Activated effector memory CD4-positive, alpha-beta T cell treated with Interleukin-2 at 50 U/mL for 16 hours (primary cell): ENCODE measurements at places on chromosomes 1 and 21.

- no peak for DNase-seq
Observed at GRCh38 chr1:211683396-211684297, 8.2 kb upstream of the NEK2 start.

DNA sequence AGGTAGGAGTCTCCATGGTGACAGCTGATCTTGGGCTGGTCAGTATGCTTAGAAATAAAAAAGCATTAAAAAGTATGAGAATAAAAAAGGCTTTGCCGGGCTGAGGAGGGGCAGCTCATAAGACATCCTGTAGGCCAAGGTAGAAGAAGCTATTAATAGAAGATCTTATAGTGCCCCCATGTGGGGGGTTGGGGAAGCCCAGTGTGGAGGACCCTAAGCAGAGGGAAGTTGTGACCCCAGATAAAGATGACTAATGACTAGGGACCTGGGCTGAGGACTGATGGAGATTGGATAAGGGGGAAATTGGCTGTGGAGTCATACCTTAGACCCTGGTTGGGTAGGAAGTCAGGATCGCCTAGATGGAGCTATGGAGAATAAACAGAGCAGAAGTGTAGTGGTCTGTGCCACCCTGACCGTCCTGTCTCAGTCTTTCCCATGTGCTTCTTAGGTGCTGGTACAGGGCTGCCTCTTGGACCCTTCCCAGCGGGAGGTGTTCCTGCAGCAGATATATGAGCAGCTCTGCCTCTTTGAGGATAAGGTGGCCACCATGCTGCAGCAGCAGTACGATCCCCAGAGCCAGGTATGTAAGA, 25.0 kb downstream of the SZT2 start:
- DNase-seq = peak; percentile 33

GRCh38 chr1:109091078-109091838, 694 bp downstream of the TMEM167B start:
- no peak for DNase-seq

GRCh38 chr1:84077476-84078107, 66.5 kb upstream of the PRKACB start:
- DNase-seq = peak; percentile 60

DNA sequence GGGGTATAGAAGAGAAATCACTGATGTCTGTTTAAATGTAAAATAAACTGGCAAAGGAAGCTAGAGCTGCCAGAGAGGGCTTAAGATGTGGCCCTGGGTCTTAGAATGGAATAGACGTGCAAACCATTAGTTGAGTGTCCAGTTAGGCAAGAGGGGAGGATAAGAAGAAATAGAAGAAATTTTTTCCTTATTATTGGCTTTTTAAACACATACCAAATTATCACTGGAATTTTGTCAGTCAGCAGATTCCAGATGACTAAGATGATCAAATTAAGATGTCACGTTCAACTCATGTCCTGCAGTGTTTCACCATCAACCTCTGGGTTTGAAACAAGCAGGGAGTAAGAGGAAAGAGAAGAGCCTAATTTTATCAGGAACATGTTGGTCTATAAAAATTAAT, 71.6 kb upstream of the C1orf21 start:
- no peak for DNase-seq

DNA sequence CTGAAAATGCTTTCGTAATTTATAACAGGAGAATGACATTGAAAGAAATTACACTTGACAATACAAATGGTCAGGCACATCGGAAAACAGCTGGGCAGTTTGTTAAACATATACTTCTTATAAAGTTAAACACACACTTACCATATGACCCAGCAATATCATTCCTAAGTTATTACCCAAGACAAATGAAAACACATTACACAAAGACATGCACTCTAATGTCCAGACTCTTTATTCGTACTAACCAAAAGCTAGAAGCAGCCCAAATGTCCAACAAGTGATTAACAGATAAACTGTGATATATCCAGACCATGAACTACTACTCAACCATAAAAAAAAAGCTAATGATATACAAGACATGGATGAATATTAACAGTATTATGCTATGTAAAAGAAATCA, 8.5 kb downstream of the AKT3 start:
- no peak for DNase-seq

DNA sequence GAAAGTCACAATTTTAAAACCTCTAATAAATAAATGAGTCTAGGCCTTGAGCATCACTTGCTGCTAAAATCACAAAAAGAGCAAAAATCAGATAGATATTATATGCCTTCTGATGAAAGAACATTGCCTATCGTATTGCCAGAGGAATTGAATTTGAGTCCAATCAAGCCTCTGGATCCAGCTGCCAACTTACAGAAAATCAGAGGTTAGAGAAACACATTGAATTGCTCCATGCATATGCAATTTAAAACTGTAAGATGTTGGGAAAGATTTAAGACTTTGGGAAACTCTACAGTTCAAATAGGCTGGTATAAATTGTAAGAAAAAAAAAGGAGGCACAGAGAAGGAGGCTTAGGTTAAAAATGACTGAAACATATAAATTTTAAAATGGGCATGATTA, 93.5 kb downstream of the TM2D1 start:
- no peak for DNase-seq

DNA sequence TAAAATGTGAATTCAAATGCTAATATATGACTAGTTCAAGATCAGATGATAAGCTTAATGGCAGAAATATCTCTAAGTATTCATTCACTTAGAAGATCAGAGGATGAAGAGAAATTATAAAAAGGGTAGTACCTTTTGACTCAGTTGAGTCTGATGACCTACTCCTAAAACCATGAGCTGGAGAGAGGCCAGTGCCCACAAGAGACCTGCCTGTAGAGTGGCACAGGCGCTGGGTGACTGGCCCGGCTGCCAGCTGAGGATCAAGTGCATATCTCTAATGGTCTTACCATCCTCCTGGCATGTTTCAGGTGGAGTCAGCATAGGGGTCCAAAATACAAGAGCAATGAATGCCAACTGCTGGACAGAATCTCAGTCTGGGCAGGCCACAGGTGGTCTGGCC, 14.1 kb downstream of the DDAH1 start:
- DNase-seq = no peak

DNA sequence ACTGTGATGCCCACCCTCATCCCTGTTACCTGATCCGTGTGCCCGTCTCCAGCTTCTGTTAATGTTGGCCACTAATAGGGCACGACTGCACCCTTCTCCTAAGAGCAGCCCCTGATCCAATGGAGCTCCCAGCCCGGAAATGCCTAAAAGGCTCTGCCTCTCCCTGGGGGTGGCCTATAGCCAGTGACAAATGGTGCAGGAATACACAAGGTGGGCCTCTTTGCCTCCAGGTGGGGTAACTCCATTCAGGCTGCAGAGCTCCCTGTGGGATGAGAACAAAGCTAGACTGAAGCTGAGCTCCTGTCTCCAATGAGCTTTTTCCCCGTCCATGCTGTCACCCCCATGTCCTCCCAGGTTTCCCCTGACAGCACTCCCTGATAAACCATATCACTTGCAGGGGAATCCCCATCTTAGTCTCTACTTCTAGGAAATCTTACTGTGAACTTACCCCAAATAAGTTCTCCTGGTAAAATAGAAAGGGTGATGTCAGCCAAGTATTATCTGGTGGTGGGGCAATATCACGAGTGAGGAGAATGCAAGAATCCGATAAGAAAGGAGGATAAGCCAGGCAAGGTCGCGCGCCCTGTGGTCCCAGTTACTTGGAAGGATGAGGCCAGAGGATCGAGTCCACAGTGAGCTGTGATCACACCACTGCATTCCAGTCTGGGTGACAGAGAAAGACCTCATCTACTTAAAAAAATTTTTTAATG, 18.6 kb downstream of the S100A7A start:
- DNase-seq = no peak

DNA sequence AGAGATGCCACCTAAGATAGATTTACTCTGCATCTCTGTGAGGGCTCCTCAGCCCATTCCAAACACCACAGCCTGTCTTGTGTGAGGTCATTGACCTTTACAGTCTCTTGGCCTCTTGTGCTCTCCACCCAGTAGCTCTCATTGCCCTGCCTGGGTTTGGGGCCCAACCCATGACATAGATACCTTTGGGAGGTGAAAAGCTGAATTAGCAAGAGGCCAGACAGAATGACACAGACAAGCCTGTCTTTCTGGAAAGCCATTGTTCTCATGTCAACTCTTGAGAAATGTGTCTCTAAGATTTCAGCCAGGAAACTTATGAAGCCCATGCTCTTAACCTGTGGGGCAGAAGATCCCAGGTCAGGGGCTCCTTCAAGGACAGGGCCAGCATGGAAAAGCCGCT, 18.4 kb upstream of the F3 start:
- DNase-seq = no peak

DNA sequence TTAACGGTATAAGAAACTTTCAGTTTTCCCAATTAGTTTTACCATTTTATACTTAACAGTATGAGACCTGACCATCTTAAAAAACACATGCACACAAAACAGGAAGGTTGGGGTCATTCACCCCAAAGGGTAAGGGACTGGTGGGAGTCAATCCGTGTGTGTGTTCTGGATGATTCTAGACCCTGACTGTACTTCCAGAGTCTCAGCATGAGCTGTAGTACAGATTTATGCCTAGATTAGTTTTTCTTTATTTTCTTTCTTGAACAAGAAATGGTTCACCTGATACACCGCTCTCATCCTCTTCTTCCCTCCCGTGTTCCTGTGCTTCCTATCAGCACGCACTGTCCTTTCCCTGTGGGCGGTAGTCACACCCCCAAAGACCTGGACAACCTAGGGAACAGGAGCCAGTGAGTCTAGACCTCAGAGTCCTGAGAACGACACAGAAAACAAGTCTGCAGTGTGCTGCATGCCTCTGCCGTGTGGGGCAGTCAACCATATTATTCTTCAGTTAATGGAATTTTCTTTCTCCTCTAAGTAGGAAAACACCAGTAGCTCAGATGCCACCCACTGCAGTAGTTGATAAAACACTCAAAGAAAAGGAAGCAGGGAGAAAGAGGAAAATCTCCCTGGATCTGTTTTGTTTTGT, 38.9 kb upstream of the MRPS6 start:
- no peak for DNase-seq

DNA sequence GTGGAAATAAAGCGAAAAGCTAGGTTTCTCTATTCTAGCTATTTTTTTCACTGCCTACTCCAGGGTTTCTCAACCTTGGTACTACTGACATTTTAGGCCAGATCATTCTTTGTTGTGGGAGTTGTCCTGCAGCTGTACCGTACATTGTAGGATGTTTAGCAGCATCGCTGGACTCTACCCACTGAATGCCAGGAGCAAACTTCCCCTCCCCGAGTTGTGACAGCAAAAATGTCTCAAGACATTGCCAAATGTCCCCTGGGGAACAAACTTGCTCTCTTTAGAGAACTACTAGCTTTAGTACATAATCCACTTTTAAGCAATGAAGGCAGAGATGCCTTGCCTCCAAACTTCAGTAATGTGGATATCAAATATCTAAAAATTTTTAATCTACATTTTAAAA, 122.8 kb downstream of the PLPPR5 start:
- DNase-seq = no peak

DNA sequence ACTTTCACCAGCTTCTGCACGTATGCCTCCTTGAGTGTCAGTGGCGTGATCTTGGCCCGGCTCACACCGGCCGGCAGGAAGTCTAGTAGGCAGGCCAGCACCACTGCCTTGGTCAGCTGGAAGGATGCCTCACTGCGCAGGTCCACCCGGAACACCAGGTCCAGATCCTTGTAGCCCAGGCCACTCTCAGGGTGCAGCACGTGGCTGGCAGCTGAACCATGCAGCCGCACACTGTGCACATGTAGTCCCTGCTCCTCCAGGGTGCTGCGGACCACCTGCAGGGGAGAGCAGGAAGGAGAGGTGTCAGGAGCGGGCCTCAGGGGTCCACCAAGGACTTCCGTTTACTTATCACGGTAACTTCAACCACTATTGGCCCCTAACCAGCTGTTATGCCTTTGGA, 6.0 kb downstream of the TENT5B start:
- no peak for DNase-seq

DNA sequence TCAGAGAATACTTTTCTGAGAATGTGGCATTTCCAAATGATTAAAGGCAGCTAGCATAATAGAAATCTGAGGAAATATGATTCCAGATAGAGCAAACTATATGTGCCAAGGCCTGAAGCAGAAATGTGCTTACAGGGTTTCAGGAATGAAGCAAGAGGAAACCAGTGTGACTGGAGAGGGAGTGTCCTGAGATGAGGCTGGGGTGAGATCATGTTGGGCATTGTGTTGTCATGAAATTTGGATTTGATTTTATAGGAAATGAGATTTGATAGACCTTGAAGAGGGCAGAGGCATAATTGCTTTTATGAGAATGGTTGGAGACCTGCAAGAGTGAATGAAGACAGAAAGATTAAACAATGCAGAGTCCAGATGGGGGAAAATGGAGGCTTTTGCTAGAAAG, 338.1 kb upstream of the SNX7 start:
- no peak for DNase-seq

- no peak for DNase-seq
Observed at GRCh38 chr1:206002160-206002559, 1.0 kb downstream of the RAB7B start.

DNA sequence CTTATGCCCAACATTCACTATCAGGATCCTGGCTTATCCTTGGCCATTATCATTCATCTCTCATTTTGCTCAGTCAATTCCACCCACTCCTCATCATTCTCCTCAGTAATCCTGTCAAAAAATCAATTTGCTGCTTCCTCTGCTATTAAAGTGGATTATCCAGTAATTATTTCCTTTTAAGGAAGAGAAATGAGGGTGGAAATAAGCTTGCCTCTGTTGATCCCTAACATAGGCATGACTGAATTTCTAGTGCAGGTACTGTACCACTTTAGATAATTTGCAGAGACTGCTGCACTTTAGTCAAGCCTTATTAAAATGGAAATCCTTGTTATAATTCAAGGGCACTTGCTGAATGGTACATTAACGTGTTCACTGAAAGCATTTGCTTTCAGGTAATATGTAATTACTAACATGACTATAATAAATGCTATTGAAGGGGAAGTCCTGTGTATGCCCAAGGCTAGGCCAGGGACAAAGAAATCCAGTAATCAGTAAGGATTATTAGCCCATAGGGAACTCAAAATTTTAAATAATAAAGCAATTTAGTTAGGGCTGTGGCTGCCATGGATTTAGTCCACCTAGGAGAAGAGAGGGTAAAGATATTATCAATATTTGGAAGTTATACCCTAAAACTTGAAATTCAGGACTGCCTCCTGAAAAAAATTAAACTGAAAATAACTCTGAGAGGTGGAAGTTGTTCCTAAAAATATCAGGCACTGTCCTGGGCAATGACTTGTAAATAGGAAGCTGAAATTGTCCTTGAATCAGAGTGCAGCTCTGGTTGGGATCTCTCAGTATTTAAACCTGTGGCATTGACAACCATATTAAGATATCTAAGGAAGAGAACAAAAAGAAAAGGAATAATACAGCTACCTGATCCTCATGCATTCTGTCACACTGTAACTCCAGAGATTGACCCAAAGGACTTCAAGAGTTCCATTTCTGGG, 43.4 kb downstream of the RGS2 start:
- no peak for DNase-seq

- no peak for DNase-seq
Observed at GRCh38 chr1:177948336-177948972, 21.4 kb downstream of the SEC16B start.

DNA sequence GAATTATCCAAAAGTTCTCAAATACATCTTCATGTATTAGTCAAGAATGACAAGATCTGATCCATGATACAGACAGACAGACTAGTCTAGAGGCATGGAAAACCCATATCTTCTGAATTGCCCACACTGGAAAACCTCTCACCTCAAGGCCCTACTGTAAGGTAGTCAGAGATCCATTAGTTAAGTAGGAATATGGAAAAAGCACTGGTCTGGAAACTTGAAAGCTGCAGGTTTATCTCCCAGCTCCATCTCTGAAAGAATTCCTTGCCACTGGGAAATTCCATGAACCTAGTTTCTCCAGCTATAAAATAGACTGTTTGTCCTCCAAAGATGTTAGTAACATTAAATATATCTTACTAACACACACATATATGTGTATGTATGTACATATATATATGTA, 169.2 kb downstream of the AKT3 start:
- DNase-seq = no peak
